ENCODE measurements at places on chromosomes 6 and 20. TPM values are rescaled to one million over a fixed set of nuclear protein-coding genes. Genes with fewer than 3 reads are reported as not detected.

The ADGRF5 gene
- 0.06 TPM for polyA plus RNA-seq

The CTAGE9 gene
- not detected for polyA plus RNA-seq

The MYMX gene
- polyA plus RNA-seq = 0.13 TPM

The UNC5CL gene
- polyA plus RNA-seq = 0.10 TPM

The VIP gene
- polyA plus RNA-seq = 2.5 TPM

The PHACTR3 gene
- polyA plus RNA-seq = 0.10 TPM

The OR12D3 gene
- polyA plus RNA-seq = not detected

The HLA-F gene
- 0.31 TPM for polyA plus RNA-seq
